ENCODE measurements at places on chromosomes 7 and 10.

DNA sequence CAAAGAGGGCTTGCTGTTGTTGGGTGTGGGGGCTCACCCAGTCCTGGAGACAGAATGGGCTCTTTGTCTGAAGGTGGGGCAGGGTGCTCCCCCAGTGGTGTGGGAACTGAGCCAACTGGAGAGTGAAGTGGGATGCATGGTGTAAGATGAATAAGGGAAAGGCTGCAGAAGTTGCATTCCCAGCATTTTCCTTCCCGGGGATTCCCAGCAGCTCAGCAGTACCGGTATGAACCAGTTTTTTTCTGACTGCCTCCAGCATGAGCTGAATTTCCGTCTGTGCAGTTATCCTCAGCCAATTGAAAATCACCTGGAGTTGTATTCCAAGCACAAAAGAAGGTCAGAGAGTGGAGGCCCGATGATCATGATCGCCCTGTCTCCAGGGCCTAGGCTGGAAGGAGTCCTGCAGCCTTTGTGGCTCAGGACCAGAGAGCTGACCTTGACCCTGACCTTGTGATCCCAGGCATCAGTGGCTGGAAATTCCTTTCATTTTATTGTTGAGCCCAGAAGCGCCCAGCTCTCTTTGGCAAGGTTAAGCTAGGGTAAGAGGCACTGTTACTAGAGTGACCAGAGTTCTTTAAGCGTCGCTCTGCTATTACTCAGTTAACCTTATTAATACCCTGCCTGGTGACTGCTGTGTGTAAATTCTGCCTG, 33.4 kb downstream of the OGDH start:
- DNase-seq, result no peak

DNA sequence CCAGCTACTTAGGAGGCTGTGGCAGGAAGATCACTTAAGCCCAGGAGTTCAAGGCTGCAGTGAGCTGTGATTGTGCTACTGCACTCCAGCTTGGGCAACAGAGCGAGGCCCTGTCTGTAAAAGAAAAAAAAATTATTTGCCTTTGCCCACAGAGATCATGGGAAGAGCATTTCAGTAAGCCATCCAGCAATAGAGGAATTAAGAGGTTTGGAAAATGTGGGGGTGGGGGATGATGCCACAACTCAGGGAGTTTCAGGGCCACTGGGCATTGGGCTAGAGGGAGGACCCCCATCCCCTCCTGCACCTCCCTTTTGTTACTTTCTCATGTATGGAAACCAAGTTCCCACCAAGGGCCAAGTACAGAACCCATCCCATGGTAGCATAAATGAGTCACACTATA, 38.4 kb downstream of the SVIL start:
- no peak for DNase-seq

- no peak for DNase-seq
Observed at GRCh38 chr10:11793762-11794479, 29.2 kb upstream of the PROSER2 start.

DNA sequence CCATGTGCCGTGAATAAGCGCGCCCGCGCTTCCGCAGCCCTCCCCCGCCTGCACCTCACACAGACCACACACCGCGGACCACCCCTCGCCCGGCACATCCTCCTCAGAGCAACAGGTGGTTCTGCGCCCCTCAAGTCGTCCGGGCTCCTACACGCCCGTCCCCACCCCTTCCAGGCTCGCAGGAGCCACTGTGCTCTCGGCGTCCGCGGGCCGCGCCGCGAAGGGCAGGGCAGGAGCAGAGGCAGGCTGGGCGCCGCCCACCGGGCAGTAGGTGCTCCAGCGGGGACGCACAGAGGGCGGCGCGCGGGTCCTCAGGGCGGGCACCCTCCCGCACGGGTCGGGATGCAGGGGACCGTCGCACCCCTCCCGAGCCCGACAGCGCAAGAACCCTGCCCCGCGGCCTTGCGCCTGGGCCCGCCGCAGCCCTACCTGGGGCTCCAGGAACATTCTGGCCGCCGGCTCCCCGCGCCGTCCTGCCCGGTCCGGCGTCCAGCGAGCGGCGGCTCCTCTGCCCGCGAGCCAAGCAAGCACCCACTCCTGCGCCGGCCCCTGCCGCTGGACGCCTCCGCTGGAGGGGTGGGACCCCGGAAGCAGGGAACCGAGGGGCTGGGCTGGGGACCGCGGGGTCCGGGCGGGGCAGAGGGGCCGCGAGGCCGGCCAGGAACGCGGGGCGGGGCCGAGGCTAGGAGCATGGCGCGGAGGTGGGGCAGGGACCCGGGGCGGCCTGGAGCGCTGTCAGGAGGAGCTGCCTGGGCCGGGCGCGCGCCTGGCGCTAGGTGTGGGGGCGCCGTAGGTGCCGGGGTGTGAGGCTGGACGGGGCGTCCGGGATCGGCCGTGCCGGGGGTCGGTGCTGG, 37.4 kb downstream of the RASGEF1A start:
- no peak for DNase-seq

GRCh38 chr10:43125274-43125845, 12.9 kb upstream of the CSGALNACT2 start:
- no peak for DNase-seq

DNA sequence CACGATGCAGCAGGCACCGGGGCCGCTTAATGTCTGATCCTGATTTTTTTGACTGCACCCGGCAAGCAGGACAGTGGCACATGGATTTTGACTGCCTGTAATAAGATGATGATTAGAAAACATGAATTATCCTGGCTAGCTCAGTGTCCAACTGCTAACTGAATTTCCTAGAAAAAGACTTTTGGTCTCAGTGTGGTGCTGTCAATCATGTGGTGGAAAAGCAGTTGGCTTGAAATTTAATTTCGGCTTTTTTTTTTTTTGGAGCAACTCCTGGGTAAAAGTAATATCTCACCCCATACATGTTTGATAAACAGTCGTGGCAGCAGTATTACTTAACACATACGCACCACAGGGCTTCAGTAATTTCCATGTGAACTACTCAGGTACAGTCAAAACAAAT, 227.7 kb downstream of the FANK1 start:
- no peak for DNase-seq

GRCh38 chr10:79022565-79023230, 46.1 kb upstream of the ZMIZ1 start:
- DNase-seq, result no peak

DNA sequence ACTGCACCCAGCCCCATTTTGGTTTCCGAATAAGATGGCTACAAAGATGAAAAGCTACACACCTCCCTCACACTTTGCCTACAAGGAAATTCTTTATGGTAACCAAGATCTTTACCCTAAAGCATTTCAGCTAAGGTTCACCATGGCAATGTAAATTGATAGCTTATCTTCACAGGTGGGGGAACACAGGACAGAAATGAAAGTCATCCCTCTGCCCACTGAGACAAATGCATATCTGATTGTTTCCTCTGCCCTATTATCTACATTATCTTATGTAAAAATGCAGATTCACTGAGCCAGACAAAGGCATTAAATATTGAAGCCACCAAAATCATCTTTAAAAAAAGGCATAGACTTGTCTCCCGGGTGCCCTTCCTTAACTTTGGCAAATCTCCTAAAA, 3.2 kb upstream of the TMEM139 start:
- DNase-seq, result no peak

DNA sequence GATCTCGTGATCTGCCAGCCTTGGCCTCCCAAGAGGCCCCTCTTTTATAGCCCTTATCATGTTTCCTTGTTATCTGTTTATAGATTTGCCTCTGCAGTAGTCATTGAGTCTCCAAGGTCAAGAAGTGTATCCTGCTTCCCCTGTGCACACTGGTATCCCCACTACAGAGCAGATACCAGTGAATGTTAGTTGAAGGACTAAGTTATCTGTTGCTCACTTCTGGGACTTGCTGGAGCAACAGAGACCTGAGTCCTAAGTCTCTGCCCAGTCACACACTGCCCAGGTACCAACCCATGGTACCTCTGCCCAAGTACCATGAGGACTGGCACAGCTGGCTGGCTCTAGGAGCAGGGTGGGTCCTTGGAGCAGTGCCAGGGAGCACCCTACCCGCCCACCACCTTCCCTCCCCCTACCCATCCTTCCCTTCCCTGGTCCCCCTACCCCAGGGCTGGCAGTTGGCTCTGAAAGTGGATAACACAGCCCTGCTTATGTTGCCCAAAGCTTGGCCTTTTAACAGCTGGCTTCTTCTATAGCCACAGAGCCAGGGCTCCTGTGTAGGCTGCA, 26.5 kb upstream of the PDCD4 start:
- no peak for DNase-seq

GRCh38 chr7:155506854-155507337, 39.5 kb downstream of the CNPY1 start:
- DNase-seq, result no peak

GRCh38 chr7:123026251-123026650, 30.8 kb upstream of the TAS2R16 start:
- no peak for DNase-seq

DNA sequence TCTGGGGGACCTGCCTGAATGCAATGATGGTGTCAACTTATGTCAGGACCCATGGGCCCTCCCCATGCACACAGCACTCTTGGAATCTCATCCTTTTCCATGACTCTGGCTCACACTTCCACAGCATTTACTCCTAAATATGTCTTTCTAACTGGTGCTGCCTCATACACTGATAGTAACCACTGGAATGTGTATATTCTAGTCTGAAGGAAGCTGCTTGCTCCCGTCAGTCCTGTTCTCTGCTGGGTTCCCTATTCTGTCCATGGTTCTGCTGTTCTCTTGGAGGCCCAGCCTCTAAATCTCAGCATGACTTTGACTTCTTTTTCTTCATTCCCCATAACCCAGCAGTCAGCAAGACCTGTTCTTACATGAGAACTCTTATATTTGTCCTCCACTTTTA, 1055.1 kb downstream of the KCNMA1 start:
- no peak for DNase-seq

DNA sequence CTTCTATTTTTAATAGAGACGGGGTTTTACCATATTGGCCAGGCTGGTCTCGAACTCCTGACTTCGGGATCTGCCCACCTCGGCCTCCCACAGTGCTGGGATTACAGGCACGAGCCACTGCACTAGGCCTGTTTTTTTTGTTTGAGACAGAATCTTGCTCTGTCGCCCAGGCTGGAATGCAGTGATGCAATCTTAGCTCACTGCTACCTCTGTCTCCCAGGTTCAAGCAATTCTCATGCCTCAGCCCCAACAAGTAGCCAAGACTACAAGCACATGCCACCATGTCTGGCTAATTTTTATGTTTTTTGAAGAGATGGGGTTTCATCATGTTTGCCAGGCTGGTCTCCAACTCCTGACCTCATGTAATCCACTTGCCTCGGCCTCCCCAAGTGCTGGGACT, 73.7 kb downstream of the TYW1B start:
- no peak for DNase-seq

DNA sequence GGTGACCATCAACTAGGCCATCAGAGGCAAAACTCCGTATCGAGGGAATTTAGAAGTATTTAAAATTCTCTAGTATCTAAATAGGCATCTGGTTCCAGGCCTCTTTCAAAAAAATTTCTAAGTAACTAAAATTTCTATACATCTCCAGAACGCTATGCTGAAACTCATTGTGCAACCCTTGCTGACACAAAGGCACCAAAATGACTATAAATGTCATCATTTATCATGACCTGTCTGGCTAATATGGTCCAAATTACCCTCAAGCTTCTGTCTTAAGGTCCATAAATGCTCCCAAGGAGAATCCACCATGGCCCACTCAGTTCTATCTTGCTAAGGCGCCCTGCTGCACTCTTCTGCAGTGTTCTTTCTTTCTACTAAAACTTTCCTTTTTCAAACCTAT, 16.2 kb downstream of the STEAP4 start:
- DNase-seq, result no peak

GRCh38 chr10:88920986-88921593, 31.5 kb downstream of the ACTA2 start:
- DNase-seq, result no peak

GRCh38 chr10:11875494-11876281, 52.5 kb downstream of the PROSER2 start:
- DNase-seq, result no peak

GRCh38 chr10:111579473-111579872, 502.6 kb downstream of the ADRA2A start:
- no peak for DNase-seq

DNA sequence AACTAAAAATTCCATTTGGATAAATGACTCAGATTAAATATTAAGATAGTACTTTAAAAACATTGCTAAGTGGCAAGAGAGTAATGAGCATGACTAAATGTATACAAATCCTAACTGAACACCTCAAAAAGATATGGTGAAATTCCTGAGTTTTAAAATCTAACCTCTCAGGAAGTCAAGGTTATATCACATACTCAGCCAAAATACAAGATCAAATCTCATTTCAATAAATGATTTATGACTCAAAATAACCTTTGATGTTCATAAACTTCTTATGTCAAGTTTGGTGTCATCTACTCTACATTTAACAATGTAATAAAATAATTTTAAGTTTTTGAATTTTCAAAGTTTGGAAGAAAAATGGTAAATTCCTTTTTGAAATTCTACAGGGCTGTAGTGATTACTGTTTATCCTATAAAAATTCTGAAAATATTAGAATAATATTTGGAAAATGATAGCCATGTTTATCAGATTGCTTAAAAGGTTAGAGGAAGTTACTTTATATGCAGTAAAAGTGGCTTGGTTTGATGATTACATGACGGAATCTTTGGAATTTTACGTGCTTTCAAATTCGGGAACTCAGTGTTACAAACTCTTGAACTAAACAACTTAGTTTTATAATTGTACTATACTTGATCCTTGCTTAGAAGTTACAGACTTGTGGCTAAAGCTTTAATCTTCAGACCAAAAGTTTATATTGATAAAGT, 43.7 kb downstream of the ASZ1 start:
- no peak for DNase-seq

DNA sequence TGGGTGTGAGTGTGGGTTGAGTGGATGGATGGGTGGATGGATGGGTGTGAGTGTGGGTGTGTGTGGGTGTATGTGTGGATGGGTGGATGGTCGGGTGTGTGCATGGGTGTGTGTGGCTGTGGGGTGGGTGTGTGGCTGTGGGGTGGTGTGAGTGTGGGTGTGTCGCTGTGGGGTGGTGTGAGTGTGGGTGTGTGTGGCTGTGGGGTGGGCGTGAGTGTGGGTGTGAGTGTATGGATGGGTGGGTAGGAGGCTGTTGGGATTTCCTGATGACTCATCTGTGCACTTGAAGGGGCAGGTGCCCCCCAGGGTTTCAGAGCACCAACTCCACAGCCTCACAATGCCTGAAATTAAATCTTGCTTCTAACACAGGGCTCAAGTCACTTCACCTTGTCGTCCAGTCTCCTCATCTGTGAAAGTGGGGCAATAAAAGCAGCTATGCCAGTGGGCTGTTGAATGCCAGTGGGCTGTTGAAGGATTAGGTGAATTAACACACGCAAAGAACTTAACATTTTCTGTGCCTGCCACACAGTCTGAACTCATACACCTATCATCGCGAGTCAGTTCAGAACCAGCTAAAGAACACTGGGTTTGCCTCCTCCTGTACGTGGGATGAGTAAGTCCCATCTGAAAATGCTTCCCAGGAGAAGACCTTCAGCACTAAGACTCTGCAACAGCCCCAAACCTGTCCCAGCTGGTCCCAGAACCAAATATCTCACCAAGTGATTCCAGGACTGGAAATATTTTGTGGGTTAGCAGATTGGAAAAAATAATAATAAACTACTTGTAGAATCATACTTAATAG, 32.0 kb downstream of the SFMBT2 start:
- no peak for DNase-seq

DNA sequence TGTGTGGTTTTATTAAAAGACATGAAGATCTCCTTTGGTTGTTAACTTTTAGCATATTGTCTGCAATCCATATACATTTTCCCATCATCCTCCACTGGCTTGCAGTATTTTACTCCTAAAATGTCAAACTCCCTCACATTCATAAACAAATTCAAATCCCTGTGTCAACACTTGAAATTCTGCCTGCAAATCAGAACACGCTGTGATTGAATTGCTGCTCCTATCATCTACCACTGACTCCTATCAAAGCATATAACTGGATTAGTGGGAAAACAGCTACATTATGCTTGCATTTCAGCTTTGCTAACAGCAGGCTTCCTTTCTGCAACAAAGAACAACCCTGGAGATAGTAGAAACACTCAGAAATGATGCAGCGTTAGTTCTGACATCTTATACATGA, 281.8 kb upstream of the HGF start:
- no peak for DNase-seq

Data from bone marrow (tissue), 2 donors.